MCF 10A (cell line): ENCODE measurements at places on chromosomes 7 and 10.

GRCh38 chr10:31584876-31585275 is 265.9 kb downstream of the ZEB1 start:
- DNase-seq: no peak

DNA sequence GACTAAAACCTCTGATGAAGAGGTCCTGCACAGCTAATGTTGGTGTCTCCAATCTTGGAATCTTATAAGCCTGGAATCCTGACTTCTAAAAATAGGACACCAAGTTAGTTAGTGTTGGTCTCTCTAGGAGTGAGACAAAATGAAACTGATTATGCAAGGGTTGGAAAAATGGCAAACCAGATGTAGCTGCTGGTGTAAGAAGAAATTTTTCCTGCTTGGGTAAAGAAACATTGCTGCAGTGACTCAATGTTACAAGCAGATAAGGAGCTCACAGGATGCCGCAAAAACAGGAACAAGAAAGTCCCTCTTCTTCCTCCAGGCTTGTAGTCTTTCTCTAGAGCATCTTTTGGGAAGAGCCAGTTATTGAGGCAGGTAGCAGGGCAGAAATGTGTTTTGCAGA is 449.0 kb downstream of the ETV1 start:
- DNase-seq: peak; percentile 15

GRCh38 chr7:157516311-157516710 is 179.5 kb downstream of the DNAJB6 start:
- no peak for DNase-seq

DNA sequence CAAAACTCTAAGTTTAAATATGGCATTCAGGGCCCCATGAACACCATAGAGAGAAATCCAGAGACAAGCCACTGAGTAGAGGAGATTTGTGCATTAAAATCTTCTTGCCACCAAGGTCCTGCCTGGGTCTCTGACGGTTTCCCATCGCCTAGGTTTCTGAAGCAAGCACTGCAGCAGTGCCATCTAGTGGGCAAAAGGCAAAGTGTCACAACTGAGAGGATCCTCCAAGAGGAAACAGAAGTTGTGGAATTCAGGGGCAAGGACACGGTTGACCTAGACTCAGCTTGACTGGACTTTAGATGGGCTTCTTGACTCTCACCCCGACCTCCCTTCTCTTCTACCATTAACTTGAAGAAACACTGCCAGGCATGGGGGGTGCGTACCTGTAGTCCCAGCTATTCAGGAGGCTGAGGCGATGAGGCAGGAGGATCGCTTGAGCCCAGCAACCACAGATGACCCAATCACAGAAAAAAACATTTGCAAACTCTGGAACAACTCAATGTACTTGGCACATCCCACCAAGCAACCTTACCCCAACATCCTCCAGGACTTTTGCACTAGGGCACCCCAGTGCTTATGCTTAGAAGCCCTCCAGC is 604.1 kb downstream of the GALNT17 start:
- peak; percentile 39 for DNase-seq

DNA sequence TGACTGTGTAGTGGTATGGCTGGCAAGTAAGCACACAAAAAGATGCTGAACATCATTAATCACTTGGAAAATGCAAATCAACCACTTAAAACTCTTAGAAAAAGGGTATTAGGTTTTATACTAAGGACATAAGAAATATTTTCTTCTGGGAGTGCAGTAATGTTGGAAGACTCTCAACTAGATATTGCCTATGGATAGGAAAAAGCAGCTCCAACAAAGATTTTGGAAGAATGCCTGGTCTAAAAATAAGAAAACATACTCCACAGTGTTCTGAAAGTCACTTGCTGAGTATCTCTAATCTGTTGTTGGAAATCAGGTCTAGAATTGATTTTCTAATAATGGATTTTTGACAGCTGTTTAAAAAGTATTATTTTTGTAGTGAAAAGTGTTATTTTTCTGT is 50.8 kb upstream of the PHYHIPL start:
- no peak for DNase-seq

GRCh38 chr10:61898435-61898778 is 3.1 kb upstream of the ARID5B start:
- DNase-seq: no peak

DNA sequence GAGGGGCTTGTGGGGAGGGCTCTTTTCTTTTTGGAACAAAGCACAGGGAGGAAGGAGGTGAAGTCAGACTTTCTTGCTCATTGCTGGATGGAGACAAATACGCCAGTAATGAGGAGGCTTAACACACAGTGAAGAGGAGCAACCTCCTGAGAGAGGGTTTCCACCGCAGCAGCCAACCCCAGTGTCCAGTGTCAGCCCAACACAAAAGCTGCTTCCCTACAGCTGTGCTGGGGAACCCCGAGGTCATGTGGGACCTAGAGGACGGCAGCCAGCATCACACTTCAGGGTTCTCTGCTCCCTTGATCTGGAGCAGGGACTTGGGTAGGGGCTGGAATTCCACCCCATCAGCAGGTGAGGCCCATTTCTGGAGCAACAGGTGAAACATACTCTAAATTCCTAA is 7.7 kb downstream of the BLNK start:
- DNase-seq: no peak

- peak; percentile 50 for DNase-seq
Observed at GRCh38 chr10:122462533-122463465, 1.4 kb downstream of the HTRA1 start.

- DNase-seq: no peak
Observed at GRCh38 chr10:16470747-16471146, 33.9 kb downstream of the PTER start.

DNA sequence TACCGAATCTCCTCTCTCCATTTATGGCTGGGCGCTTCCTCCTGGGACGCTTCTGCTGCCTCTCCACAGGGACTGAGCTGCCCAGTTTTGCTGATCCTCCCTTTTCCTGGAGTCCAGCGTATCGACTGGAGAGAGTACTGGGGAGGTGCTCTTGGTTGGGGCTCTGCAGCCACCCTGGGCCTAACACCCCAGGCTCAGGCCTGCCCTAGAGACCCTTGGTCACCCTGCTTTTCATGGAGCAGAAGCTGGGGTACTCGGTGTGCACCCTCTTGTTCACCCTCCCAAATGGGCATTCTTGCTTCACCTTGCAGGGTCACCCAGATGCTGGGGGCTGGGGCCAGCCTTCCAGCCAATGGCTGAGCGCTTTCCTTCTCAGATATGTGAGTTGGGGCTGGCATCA is 88.8 kb upstream of the RET start:
- no peak for DNase-seq

DNA sequence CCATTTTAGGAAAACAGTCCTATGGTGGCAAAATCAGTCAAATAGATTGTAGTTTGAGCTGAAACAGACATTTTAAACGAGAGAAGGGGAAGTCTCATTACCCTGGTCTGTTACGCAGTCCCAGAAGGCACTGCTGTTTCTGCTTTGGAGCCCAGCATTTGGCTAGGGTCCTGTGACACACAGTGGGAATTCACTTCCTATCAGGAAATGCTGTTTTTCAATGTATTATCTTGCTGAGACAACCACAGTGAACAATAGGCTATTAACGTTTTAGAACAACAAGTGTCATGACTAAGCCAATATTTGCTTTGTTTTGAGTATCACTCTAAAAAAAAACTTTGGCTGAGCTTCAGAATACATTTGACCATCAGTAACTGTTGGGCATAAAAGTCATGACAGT is 74.1 kb downstream of the ADD3 start:
- peak; percentile 52 for DNase-seq

- no peak for DNase-seq
Observed at GRCh38 chr7:111780527-111780926, 218.2 kb upstream of the IMMP2L start.

DNA sequence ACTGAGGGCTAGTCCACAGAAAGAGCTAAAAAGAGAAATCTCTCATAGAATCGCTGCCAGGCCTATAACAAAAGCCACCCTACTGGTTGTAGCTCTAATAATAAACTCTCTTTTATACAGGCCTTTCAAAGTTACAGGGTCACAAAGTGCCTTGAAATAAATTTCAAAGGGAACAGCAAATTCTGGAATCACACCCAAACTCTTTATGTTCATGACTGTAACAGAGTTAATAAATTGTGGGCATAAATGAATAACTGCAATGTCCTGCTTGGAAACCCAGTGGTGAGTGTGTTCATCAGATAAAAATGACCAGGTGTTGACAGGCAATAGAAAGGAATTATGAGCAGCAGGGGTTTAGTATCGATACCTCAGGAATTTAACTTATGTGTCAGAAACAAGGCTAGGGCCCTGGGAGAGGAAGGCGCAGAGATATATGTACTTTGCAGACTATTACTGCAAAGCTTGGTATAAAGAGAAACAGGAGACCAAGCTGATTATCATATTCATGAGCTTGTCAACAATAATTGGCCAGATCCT is 9.3 kb downstream of the CDC14C start:
- DNase-seq: no peak

DNA sequence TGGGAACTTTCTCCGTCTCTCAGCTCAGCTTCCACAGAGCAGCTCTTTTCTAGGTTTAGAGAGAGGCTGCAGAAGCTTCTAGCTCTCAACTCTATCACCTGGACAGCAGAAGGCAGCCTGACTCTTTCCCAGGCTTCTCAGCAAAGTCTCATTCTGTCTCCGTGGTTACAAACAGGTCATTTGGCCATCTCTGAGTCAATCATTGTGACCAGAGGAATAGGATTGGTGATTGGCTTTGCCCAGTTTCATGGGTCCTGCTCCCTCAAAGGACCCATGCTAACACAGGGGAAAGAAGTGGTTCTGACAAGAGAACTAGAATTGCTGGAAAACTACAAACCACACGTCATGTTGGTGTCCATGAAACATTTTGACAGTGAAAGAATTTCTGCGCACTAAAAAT is 43.6 kb downstream of the PRR15 start:
- no peak for DNase-seq

- DNase-seq: no peak
Observed at GRCh38 chr7:128120976-128121490, 89.8 kb upstream of the LRRC4 start.

DNA sequence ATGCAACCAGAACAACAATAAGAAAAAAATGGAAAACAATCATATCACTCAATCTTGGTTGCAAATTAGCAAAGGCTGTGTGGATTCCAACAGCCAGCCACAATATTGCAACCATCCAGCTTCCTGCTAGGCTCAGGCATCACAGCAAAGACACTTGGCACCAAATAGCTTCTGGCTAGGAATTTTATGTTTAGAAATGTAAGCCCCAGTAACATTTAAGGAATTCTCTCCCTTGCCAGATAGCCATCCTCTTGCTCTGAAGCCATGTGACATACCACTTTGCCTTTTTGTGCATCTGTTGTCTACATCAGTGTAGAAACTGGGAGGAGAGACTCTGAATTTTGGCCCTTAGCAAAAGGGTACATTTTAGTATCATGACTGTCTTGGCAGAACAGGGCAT is 22.2 kb downstream of the MKX start:
- no peak for DNase-seq

DNA sequence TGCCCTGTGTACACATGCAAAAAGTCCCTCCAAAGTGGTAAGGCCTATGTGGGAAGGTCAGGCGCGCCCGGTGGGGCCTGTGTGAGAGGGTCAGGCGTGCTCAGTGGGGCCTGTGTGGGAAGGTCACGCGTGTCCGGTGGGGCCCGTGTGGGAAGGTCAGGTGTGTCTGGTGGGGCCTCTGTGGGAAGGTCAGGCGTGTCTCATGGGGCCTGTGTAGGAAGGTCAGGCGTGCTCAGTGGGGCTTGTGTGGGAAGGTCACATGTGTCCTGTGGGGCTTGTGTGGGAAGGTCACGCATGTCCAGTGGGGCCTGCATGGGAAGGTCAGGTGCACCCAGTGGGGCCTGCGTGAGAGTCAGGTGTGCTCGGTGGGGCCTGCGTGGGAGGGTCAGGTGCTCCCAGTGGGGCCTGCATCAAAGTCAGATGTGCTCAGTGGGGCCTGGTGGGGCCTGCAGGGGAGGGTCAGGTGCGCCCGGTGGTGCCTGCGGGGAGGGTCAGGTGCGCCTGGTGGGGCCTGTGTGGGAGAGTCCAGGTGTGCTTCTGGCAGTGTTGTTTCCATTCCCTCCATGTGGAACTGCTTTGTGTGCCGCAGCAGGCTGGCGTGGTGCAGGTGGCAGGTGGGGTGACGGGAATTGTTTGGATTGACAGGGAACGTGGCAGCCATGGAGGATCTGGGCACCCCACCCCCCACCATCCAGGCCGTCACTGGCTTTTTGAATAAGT is 15.4 kb downstream of the LRRC27 start:
- DNase-seq: no peak

DNA sequence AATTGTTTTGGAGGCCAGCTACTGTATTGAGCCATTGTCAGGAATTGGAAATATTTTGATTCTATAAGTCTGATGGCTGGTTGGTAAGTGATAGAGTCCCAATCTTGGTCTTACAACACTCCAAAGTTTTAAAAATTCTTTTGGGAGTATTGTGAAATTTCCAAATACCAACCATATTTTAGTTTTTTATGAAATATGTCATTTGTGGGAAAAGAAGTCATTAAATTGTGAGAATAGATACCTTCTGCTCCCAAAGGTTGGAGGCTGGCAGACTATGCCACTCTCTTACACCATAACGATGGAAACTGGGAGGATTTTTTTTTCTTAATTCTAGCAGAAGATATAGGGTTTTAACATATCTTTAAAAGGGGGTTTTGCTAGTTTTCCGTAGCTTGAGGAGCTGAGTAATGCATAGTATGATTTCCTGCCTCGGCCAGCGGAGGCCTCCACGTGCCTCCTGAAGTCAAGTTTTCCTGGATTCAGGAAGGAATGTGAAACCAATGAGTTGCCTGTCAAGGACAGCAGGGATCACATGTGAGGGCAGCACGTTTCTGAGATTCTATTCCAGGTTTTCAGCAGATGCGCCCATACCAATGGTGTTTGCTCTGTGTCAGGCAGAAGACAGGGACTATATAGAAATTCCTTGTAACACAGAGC is 92.2 kb upstream of the LAMB4 start:
- peak; percentile 32 for DNase-seq

- DNase-seq: no peak
Observed at GRCh38 chr7:132655131-132655727, 79.0 kb upstream of the PLXNA4 start.

DNA sequence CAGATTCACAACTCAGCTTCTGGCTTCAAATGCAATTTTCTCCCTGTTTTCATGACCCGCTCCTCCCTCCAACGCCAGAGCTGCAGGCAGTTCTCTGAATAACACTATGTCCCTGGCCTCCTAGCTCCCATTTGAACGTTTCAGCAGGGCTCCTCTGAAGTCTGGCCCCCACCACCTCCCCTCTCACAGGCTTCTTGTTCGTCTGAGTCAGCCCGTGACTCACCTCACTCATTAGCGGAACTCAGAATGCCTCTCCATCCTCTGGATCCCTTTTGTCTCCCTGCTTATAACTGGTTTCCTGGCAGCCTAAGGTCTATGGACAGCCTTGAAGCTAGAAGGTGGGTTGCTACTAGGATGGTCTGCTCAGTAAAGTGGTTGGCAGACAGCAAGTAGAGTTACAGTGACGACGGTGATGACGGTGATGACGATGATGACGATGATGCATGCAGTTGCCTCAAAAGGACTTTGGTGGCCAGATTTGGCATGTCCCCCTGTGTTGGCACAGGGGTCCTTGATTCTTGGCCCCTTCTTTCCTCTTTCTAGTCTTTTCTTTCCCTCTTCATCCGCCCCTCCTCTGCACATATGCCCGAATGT is 83.3 kb upstream of the MKLN1 start:
- peak; percentile 90 for DNase-seq

GRCh38 chr7:3242398-3242972 is 58.6 kb upstream of the SDK1 start:
- DNase-seq: no peak
